ENCODE measurements at places on chromosomes 6 and 20. TPM values are rescaled to one million over a fixed set of nuclear protein-coding genes. Genes with fewer than 3 reads are reported as not detected.

DNA sequence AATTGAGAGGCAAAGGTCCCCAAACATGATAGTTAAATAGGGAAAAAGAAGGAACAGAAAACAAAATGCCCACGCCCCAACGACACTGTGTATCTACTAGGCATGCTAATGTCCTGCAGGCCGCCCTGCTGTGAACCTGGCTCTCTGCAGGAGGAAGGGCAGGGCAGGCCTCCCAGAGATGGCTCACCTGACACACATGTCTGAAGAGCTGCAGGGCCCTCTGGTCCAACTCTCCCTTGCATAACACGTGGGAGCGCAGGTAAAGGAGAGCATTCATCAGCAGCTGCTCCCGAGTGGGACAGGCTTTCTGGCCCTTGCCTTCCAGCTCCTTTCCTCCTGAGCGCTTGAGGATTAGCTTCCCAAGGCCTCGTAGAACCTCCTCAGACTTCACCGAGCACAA lies 53.7 kb upstream of the LYRM2 start:
- no peak for DNase-seq

SYTL3 gene
- total RNA-seq = 6.1 TPM

GRCh38 chr20:47451602-47451904 lies 50.1 kb upstream of the NCOA3 start:
- DNase-seq = no peak

GRCh38 chr6:80363501-80364122 lies 257.1 kb downstream of the BCKDHB start:
- DNase-seq = no peak

- no peak for DNase-seq
These were observed 490.4 kb upstream of the HS3ST5 start for GRCh38 chr6:114833211-114833610.

DNA sequence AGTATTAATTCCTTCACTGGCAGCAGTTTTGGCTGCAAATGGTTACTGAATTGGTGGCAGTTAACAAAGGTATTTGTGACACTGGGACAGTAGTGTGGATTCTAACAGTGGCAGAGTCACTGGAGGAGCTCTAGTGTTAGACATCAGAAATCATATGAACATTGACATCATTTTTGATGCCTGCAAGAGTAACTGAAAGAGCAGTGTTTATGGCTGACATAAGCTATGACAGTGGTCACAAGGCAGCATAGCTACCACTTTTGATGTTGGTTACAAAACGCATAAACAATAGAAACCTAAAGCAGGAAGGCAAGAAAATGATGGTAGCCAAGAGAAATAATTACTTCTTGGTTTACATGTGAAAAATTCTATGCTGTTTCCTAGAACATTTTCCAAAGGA lies 326.7 kb upstream of the MAN1A1 start:
- DNase-seq = no peak

DNA sequence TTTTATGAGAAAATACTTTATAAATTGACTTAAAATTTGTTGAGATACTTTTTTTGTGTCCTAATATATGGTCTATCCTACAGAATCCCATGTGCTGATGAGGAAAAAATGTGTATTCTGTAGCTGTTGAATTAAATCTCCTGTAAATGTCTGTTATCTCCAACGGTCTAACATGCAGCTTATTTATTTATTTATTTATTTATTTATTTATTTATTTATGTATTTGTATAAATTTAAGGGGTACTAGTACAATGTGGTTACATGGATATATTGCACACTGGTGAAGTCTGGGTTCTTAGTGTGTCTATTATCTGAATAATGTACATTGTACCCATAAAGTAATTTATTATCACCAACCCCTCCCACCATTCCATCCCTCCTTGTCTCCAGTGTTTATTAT lies 315.5 kb downstream of the TENT5A start:
- DNase-seq = no peak

DNA sequence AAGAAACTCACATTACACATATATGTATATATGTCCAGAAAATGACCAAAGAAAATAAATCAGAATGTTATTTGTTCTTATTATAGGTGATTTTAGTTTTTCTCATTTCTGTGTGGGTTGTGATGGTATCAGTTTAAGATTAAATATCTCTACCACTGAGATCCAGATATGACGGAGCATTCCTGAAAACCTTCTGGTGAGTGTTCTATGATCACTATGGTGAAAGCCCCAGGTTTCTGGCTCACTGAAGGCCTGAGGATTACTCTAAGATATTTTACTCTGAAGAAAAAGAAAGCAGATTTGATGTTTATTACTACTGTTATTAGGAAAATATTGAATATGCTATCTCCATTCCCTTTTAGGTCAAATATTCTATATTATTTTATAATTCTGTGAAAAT lies 62.8 kb upstream of the L3MBTL3 start:
- no peak for DNase-seq

DNA sequence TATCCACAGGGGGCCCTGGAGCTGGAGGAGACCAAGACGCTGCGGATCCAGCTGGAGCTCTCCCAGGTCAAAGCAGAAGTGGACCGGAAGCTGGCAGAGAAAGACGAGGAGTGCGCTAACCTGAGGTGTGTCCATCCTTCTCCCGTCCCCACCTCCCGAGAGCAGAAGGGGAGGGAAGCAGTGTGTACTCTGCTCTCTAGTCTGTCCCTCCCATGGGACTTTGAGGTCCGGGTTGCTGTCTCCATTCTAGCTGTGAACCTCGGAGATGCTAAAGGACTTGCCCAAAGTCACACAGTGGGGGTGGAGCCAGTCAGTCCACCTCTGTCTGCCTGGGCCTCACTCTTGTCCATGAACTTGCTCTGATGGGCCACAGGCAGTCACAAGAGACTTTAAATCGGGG lies 44.1 kb downstream of the MYH7B start:
- no peak for DNase-seq

- no peak for DNase-seq
These were observed 27.4 kb upstream of the PTGIS start for GRCh38 chr20:49595346-49595745.

- DNase-seq = no peak
These were observed 408 bp upstream of the CRIP3 start for GRCh38 chr6:43308990-43309477.

NXT1 gene
- 24.8 TPM for total RNA-seq

DNA sequence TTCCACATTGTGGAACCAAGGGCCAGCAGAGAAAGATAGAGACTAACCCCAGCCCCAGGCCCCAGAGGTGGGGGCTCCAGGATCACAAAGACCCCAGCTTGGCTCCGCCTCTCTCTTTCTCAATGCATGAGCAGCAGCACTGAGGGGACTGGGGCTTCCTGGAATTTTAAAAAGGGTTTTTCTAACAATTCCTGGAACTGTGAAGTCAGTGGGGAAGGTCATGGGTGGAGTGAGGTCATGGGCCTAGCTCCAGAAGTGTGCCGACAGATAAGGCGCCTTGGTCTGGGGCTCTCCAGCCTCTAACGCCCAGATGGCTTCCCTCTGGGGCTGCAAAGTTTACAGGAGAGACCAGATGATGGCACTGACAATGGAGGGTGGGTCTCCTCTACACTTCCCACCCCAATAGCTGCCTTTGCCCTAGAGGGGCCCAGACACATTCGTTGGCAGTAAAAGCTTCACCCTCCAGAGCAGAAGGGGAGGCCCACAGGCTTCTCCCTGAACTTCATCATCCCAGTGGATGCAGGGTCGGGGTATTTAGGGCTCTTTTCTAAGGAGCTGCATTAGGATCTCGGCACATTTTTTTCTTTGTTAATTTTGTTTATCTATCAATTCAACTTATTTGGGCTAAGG lies 46.9 kb upstream of the CD93 start:
- no peak for DNase-seq

DNA sequence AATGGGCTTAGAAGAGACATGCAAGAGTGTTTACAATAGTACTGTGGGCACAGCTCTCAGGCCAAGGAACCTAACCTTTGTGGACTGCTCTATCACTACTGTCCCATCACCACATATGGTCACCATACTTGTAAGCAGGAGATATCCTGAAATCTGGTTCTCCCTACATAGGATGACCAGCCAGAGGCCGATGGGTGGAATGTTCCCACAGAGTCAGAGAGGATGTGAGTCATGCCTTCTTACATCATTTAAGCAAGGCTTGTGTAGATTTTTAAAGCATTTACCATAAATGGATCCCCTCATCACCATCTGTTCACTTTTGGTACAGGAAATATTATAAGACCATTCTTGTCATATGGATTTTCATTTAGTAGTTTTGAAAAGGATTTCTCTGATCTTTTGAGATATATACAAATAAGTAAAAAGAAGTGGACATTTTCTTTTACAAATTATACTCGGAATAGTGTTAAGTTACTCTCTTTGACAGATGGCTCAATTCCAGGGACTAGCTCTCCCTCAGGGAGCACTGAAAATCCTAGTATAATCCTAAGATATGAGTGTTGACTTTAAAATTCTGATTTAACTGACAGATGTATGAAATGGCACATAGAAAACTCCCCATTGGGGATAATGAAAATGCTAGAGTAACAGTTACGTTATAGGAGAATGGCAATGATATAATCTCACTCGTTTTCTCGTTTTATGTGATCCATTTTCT lies 6.6 kb downstream of the HTR1B start:
- DNase-seq = no peak

DNA sequence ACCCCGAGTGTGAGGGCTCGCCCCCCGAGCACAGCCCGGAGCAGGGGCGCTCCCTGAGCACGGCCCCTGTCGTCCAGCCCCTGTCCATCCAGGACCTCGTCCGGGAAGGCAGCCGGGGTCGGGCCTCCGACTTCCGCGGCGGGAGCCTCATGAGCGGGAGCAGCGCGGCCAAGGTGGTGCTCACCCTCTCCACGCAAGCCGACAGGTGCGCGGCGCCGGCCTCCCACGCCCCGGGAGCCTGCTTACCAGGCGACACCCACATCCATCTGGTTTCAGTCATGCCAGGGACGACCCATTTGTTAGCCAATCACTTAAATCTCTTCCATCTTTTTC lies 73.5 kb upstream of the PBOV1 start:
- DNase-seq = no peak

ACSS1 gene
- 4.0 TPM for total RNA-seq

XKR7 gene
- total RNA-seq = 0.29 TPM

SERINC3 gene
- 42.9 TPM for total RNA-seq

DNA sequence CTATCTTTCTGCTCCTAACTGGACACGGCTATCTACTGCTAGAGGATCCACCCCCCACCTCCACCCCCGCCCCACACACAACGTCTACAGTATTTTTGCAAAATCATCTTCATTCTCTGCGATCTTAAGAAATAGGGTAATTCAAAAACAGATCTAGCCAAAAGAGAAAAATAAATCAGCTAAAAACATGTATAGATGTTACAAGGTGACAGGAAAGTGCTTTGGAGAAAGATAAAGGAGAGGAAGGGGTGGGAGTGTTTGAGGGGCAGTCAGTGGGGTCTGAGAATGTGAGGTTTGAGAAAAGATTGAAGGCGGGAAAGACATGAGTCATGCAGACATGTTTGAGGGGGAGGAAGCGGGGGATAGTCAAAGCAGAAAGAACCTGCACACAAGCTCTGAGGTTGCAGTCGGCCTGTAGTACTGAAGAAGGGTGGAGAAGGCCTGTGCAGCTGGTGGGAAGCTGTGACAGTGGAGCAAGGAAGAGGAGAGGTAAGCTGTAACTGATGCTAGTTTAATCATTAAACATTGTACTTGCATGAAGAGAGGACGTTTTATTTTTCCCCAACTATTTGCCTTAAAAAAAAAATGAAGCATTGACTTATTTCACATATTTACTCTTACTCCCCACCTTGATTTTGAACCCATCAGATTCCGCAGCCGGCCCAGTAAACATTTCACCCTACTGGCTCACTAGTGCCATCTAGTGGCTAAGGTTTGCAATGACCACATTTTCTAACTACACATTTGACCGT lies 332.6 kb downstream of the ADGRB3 start:
- peak; percentile 36 for DNase-seq

GRCh38 chr20:15625981-15626380 lies 947.3 kb downstream of the KIF16B start:
- DNase-seq = no peak

TSPO2 gene
- not detected for total RNA-seq

GRCh38 chr6:84671183-84671582 lies 93.2 kb downstream of the TBX18 start:
- no peak for DNase-seq

RAET1L gene
- total RNA-seq = not detected

LRRN4 gene
- 78.8 TPM for total RNA-seq

DNA sequence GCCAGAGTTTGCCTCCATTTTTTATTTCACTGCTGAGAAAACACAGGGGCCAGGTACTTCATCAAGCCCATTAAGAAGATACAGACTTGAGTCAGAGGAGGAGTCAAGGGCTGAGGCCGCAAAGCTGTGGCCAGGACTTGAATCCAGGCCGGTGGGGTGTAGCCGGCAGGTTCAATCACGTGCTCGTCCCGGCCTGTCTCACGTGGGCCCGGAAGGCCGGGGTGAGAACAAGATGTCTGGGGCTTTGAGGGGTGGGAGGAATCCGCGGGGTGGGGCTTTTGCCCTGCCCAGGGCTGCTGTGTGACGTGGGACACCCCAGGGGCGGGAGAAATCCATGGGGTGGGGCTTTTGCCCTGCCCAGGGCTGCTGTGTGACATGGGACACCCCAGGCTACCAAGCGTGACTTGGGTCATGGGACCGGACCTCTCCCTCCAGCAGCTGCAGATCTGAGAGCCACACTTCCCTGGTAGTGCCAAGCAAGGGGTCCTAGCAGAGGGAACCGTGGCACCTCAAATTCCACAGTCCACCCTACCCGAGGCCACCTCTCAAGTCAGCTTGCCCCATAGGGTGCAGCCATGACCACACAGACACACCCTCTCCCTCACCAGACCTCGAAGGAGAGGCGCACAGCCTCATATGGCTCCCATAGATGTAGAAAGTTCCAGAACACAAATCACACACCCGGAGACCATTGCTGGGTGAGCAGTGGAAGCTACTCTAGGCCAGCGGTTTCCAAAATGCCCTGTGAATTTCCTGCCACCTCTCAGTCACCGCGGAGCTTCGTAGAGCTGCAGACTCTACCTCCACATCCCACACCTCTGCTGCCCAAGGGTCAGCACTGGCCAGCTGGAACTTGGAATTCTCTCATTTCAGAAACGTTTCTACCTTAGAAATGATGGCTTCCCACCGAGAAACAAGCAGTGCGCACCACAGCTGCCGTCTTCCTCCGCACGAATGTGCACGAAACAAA lies 156.1 kb downstream of the DLL1 start:
- DNase-seq = no peak

UBD gene
- 0.50 TPM for total RNA-seq

ZSCAN23 gene
- total RNA-seq = 13.9 TPM
